H9 (cell line): ENCODE measurements at places on chromosomes 3 and 15. TPM values are rescaled to one million over a fixed set of nuclear protein-coding genes. Genes with fewer than 3 reads are reported as not detected.
A peak's percentile ranks its signal among the peaks of the same experiment; 100 is the strongest.

DNA sequence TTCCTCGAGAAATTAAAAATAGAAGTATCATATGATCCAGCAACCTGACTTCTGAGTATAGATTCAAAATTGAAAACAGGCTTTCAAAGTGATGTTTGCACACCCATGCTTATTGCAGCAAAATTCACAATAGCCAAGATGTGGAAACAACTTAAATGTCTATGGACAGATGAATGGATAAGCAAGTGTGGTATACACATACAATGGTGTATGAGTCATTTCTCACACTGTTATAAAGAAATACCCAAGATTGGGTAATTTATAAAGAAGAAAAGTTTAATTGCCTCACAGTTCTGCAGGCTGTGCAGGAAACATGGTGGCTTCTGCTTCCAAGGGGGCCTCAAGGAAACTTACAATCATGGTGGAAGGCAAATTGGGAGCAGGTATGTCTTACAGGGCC lies 100.8 kb downstream of the KLF13 start:
- H3K4me3 ChIP-seq = no peak overlapping the region
- H3K4me1 ChIP-seq = no peaks in the 10 kb centered on the region; the same call in 1 of the 2 replicates
- H3K27me3 ChIP-seq = no peaks in the 10 kb centered on the region
- no peak overlapping the region for H3K27ac ChIP-seq
- H3K36me3 ChIP-seq = no peaks in the 10 kb centered on the region

The KIF15 gene
- 25.0 and 25.8 TPM in 2 replicates for total RNA-seq

DNA sequence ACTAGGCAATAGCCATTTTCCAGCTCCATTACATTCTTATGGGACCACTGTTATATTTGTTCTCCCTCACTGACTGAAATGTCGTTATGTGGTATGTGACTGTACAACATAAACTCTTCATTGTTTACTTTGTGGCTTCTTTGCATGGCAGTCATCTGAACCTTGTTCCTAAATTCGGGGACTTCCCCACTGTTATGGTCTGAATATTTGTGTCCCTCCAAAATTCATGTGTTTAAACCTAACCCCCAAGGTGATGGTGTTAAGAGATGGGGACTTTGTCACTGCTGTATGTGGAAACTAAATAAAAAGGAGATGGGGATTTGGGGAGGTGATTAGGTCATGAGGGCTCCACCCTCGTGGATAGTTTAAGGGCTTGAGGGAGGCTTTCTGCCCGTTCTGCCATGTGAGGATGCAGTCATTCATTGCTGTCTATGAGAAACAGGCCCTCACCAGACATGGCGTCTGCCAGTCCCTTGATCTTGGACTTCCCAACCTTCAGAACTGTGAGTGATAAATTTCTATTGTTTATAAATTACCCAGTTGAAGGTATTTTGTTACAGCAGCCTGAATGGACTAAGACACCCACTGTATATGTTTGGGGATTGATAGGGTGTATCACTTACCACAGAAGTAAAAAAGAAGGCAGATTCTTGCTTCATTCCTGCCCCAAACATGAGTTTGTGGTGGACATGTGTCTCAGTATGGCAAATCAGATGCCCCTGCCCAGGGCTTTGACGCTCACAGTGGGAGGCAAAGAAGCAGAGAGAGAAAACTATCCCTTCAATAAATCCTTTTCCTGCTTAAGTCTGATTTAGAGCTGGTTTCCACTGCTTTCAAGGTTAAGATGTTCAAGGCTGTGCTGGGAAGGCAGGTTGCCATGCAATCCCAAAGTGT lies 138.0 kb upstream of the UBE2E1 start:
- H3K36me3 ChIP-seq = no peaks in the 10 kb centered on the region
- no peak overlapping the region for H3K4me3 ChIP-seq
- peaks cover 2% of the 10 kb centered on the region; the same call in 1 of the 2 replicates for H3K4me1 ChIP-seq
- no peaks in the 10 kb centered on the region for H3K27me3 ChIP-seq
- DNase-seq = no peak

DNA sequence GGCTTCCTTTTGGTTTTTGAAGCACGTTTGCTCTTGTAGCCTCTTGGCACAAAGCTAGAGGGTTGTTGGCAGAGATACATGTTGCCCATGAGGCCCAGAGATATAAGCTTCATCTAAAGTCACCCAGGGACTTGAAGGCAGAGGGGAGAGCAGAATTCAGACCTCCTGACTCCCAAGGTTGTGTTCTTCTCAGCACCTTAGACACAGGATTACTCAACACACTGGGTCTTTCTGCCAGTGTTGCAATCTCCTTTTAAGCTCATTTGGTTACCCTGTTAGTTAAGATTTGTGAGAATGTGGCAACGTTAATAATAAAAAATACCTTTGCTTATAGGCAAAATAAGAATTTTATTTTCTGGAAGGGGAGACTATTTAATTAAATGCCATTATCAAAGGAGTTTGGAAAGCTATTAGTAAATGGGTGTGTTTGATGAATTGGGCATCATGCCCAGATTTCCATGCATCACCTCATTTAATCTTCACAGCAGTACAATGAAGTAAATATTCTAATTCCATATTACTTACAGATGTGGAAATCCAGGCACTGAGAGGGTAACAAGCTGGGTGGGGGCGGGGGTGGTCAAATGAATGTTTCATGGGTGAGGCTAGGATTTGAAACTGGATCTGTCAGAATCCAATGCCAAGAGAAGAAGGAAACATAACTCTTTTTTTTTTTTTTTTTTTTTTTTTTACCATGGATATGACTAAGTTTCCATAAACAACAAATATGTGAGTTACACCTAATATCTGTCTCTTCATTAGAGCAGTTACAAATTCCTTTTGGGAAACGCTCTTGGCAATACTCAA lies 183.3 kb downstream of the NR1D2 start:
- H3K4me3 ChIP-seq = no peak overlapping the region
- no peaks in the 10 kb centered on the region for H3K4me1 ChIP-seq

- H3K4me3 ChIP-seq = no peak overlapping the region
- no peaks in the 10 kb centered on the region for H3K27me3 ChIP-seq
- H3K36me3 ChIP-seq = no peaks in the 10 kb centered on the region
- H3K4me1 ChIP-seq = peaks cover 3% of the 10 kb centered on the region; the same call in 1 of the 2 replicates
- no peak overlapping the region for H3K27ac ChIP-seq
Measured at GRCh38 chr3:171970301-171970788, 69.0 kb upstream of the FNDC3B start.

- peaks cover 73% of the 10 kb centered on the region for H3K36me3 ChIP-seq
- H3K27ac ChIP-seq = no peak overlapping the region
- H3K4me3 ChIP-seq = no peak overlapping the region
- H3K4me1 ChIP-seq = no peaks in the 10 kb centered on the region
- no peaks in the 10 kb centered on the region for H3K27me3 ChIP-seq
- DNase-seq = no peak
Measured at GRCh38 chr3:100719136-100719535, 9.8 kb downstream of the TFG start.

DNA sequence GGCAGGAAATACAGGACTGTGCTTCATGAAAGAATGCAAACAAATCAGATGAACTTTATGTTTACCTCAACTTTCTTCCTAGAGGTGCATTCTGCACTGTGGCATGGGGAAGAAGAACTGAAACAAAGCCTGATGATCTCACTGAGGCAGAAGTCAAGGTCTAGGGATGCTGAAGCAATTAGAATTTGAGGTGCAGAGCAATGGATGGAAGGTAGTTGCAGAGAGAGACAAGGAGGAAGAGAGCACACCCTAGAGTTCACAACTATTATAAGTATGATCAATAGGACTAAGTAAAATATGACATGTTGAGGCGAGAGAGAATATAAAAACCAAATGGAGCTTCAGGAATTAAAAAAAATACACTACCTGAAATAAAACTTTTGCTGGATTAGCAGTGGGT lies 420.1 kb downstream of the EDEM1 start:
- H3K27me3 ChIP-seq = no peaks in the 10 kb centered on the region
- H3K36me3 ChIP-seq = no peaks in the 10 kb centered on the region
- H3K27ac ChIP-seq = no peak overlapping the region
- DNase-seq = no peak
- H3K4me3 ChIP-seq = no peak overlapping the region

DNA sequence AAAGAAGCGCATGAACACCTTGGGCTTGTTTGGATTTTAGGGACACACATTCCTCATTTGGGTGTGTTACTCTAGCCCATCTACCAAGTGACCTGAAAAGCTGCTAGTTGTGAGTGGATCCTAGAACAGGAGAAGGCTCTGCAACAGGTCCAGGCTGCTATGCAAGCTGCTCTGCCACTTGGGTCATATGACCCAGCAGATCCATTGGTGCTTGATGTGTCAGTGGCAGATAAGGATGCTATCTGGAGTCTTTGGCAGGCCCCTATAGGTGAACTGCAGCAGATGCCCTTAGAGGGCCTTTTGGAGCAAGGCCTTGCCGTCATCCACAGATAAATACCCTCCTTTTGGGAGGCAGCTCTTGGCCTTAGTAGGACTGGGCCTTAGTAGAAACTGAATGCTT lies 53.2 kb downstream of the PAQR5 start:
- H3K4me1 ChIP-seq = no peaks in the 10 kb centered on the region
- no peak for DNase-seq
- H3K4me3 ChIP-seq = no peak overlapping the region
- no peaks in the 10 kb centered on the region; the same call in 1 of the 2 replicates for H3K36me3 ChIP-seq
- H3K27me3 ChIP-seq = no peaks in the 10 kb centered on the region

DNA sequence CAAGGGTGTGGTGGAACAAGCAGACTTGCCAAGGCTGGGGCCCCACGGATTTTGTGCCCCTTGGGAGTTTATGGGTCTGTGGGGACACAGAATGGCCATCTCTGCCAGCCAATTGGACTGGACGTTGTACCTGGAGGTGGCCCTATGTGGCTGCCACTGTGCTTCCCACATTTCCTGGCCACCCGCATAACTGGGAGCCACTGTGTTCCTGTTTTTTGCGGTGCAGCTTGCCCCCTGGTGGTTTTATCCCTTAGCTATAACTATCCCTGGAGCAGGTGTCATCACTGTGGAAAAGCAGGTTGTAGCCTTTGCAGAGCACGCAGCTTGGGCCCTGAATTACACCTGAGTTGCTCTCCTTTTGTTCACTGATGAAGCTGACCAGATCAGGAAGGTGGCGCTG lies 306.3 kb downstream of the ZPLD1 start:
- no peaks in the 10 kb centered on the region for H3K36me3 ChIP-seq
- peak; percentile 53 for DNase-seq
- H3K27ac ChIP-seq = no peak overlapping the region

GRCh38 chr15:57565311-57565710 lies 26.4 kb upstream of the MYZAP start:
- peak; percentile 50 for DNase-seq
- H3K4me3 ChIP-seq = no peak overlapping the region
- H3K27ac ChIP-seq = no peak overlapping the region
- H3K36me3 ChIP-seq = no peaks in the 10 kb centered on the region
- H3K4me1 ChIP-seq = no peaks in the 10 kb centered on the region

- no peak overlapping the region for H3K27ac ChIP-seq
- no peaks in the 10 kb centered on the region for H3K27me3 ChIP-seq
- H3K4me3 ChIP-seq = peak overlapping the region; percentile 81
- DNase-seq = peak; percentile 93
- peaks cover 9% of the 10 kb centered on the region for H3K36me3 ChIP-seq
Measured at GRCh38 chr3:9552252-9552999, 1.2 kb downstream of the LHFPL4 start.

DNA sequence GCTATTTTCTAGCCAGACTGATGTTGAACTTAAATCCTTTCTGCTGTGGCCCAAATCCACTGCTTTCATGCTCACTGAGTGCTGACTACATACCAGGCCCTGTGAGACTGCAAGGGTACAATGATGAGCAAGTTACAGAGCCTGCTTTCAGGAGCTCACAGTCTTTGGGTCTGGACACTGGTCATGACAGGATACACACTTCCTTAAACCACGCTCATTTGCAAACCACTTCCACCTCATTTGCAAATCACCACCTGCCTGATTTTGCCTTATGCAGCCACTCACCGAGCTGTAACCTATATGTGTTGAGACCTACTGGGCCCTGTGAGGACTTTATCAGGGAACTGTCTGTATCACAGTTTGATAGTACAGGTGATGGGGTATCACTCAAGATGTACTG lies 50.2 kb upstream of the LRRC58 start:
- H3K27me3 ChIP-seq = no peaks in the 10 kb centered on the region
- H3K36me3 ChIP-seq = peaks cover 59% of the 10 kb centered on the region
- no peak overlapping the region for H3K4me3 ChIP-seq
- DNase-seq = no peak

The ECT2 gene
- total RNA-seq = 68.7 and 81.3 TPM in 2 replicates

The MAP6D1 gene
- total RNA-seq = 5.6 and 7.1 TPM in 2 replicates

DNA sequence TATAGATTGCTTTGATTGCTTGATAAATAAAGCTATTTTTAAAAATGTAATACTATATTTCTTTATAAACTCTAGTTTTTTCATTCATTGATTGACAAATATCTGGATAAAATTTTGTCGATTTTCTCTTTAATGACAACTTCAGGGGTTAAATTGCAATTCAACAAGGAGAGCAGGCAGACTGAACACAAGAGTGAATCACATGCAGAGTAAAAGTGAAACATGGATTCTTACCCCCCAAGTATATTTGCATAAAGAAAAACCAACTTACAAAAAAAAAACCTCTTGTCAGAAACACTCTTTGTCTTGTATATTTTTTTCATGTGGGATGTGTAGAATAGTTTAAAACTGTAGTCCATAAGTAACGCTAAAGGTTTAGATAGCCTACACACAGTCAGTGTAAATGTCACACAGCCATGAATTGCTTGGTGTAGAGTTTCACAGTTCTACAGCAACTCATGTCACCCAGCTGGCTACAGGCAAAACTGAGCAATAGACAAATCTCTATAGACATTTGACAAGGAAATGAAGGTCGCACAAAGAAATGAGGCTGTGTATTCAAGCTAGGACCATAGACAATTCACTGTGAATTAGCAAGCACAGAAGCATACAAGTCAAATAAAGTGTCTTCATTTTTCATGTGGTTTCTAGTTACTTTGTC lies 141.6 kb downstream of the THRB start:
- no peaks in the 10 kb centered on the region for H3K4me1 ChIP-seq
- no peak for DNase-seq
- H3K27ac ChIP-seq = no peak overlapping the region
- H3K4me3 ChIP-seq = no peak overlapping the region
- H3K36me3 ChIP-seq = no peaks in the 10 kb centered on the region; the same call in none of the 3 replicates
- no peaks in the 10 kb centered on the region for H3K27me3 ChIP-seq

DNA sequence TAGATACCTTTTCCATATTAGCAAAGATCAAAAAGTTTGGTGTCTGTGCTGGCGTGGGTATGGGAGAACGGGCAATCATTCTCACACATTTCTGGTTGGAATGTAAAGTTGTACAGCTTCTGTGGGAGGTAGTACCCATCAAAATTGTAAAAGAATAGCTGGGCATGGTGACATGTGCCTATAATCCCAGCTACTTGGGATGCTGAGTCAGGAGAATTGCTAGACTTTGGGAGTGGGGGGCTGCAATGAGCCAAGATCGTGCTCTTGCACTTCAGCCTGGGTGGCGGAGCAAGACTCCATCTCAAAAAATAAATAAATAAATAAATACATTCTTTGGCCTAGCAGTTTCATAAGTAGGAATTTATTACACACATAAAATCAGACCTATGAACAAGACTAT lies 22.9 kb downstream of the LCTL start:
- no peaks in the 10 kb centered on the region for H3K27me3 ChIP-seq
- no peak overlapping the region for H3K4me3 ChIP-seq
- no peak overlapping the region for H3K27ac ChIP-seq
- H3K36me3 ChIP-seq = peaks cover 24% of the 10 kb centered on the region; the same call in 2 of the 3 replicates
- H3K4me1 ChIP-seq = no peaks in the 10 kb centered on the region
